ENCODE measurements at places on chromosomes 5 and 9.

- DNase-seq = no peak
Observed at GRCh38 chr9:71748280-71748743, 20.0 kb downstream of the CEMIP2 start.

DNA sequence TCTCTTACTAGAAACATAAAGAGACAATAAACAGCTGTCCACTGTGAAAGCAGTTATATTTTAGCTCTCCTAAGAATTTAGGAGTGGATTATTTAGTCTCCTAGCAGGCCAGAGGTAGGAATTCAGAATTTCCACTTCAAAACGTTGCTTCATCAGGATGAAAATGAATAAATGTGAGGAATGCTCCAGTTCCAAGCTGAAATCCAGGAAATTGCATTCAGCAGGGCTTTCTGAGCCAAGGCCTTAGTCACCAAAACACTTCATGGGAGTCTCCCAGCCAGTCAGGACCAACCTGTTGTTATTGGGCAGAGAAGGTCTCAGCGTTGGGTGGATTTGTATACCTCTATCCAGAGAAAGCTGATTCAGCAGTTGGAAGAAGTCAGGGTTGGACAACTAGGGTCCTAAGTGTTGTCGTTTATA lies 1040.3 kb downstream of the TLE1 start:
- no peak for DNase-seq

GRCh38 chr9:37348917-37349316 lies 73.6 kb upstream of the GRHPR start:
- no peak for DNase-seq

DNA sequence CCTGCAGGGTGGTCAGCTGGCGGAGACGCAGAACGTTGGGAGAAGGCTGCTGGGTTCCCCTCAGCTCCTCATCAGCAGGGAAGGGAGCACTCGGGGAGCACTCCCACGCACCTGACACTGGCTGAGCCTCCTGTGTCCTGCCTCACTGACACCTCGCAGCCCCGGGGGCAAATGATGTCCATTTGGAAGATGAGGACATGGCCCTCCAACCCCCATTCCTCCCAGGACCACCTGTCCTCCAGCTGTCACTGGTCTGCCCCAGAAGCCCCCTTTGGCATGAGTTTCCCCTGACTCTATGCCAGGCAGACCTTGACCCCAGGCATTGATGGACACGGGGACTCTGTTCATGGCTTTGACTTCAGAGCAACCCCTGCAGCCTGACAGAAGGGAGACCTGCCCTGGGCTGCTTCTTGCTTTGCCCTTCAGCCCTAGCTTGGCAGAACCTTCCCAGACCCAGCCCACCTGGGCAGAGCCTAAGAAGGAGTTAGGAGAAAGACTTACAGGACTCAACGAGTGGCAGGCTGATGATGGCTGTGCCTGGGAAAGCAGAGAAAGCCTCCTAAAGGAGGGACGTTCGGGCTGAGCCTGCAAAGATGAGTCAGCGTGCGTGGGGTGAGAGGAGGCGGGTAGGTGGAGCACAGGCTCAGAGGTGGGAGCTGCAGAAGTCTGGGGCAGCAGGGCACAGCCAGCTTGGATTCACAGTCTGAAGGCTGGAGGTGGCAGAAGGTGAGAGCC lies 90.6 kb downstream of the LMX1B start:
- no peak for DNase-seq

DNA sequence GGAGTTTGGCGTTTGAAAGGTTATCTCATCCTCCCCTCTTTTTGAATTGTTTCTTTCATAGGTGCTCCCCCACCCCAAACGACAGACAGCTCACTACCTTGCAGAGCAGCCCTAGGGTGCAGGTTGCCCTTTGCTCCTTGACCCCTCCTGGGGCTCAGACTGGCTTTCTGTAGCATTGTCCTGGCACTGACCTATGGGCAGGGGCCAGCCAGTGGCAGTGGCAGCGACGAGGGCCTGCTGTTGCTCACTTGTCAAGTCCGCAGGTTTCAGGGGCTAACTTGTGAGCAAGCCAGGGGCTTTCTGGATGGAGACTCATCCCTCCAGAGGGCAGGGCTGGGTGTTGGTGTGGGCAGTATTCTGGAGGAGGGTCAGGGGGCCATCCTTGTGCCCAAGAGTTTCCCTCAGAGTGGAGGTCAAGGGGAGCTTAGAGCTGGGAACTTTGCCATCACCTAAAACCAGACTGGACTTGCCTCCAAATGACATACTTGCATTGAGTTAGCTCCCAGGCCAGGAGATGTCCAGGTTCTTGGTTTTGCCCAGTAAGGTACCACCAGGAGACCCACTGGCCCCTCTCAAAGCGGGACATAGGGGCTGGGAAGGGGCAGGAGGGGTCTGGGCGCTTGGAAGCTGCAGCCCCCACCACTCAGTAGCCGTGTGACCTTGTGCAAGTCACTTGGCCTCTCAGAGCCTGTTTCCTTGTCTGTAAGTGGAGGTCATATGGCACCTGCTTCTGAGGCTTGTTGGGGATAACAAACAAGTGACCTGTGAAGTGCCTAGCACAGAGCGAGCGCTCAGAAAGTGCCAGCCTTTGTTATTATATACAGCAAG lies 53.5 kb upstream of the CDKN2AIPNL start:
- DNase-seq = no peak

DNA sequence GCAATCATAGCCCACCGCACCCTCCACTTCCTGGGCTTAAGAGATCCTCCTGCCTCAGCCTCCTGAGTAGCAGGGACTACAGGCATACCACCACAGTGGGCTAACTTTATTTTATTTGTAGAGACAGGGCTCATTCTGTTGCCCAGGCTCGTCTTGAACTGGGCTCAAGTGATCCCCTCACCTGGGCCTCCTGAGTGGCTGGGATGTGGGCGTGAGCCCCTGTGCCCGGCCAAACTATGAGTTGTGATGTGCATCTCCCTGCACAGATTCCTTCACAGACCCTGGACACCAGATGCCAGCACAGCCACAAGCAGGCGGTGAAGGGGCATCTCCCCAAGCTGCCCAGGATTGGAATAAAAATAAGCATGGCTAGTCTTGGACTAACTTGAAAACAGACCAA lies 244.9 kb upstream of the IRX1 start:
- DNase-seq = no peak

DNA sequence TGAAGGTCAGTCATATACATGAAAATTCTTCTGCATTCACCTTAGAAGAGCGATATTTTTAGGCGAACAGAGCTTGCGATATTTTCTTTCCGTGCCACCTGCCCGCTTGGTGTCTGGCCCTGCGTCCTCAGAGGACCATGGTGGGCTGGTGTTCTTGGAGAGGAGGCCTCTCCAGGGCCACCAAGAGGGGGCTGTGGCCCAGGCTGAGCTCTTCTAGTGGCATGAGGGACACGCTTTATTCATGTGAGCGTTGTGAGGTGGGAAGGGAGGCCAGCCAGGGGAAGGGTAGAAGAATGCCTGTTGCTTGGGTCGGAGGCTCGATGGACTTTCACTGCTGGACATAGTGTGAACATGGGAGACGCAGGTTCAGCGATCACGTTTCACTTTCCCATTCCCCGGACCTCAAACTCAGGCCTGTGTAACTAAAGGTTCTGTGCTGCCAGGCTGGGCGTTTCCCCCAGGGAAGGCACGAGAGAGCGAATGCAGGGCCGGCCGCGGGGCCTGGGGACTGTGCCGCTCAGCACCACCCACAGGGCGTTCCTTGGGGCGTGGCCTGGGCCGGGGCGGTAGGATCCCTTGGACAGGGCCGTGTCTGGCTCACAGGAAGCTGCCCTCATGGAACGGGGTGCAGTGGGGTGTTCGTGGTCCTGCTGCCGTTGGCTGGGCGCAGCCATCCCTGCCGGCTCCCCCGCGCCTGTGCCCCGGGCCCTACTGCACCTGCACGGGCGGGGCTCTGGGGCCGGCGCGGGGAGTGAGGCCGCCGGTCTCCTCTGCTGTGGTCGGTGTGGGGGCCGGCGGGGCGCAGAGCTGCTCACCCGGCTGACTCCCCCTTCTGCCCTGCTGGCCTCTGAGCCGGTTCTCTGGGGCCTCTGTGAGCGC lies 40.7 kb upstream of the CLPTM1L start:
- DNase-seq = peak; percentile 89

- DNase-seq = no peak
Observed at GRCh38 chr9:33082128-33082527, 5.7 kb upstream of the SMU1 start.

DNA sequence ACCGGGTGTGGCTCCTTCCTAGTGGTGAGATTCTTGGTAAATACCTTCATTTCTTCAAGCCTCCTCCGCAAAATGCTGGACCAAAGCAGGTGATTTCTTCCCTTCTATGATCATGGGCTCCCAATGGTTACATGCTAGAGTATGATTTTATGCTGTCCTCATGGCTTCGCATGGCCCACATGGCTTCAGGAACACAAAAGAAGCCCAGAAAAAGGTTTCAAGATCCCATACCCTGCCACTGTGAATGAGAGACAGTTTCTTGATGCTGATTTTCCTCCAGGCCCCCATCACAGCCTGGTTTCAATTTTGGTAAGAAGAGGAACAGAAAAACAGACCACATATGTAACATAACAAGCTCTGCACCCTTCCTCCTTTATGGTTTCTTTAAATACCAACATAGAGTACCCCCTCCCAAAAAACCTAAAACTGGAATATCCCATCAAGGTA lies 2.4 kb upstream of the RXFP3 start:
- no peak for DNase-seq

DNA sequence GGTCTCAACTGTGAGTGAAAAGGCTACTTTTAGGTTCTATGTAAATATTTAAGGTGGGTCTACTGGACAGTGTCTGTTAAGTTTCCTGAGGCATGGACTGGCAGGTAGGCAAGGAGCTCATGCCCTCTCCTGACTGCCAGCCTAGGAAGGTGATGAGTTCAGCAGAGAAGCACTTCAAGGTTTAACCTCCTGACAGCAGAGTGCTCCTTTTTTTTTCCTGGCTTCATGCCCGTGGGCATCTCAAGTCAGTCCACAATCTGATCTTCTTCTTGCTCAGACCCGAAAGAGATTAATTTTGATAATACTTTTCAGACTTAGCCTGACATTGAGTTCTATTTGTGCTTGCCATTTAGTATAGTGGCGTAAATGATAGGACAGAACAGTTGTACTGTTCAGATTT lies 241.9 kb upstream of the NREP start:
- no peak for DNase-seq

- DNase-seq = no peak
Observed at GRCh38 chr5:14753947-14754346, 89.4 kb downstream of the OTULIN start.

GRCh38 chr9:134315716-134316448 lies 10.4 kb upstream of the RXRA start:
- no peak for DNase-seq

GRCh38 chr5:73338256-73339050 lies 110.1 kb downstream of the FOXD1 start:
- DNase-seq = peak; percentile 55

DNA sequence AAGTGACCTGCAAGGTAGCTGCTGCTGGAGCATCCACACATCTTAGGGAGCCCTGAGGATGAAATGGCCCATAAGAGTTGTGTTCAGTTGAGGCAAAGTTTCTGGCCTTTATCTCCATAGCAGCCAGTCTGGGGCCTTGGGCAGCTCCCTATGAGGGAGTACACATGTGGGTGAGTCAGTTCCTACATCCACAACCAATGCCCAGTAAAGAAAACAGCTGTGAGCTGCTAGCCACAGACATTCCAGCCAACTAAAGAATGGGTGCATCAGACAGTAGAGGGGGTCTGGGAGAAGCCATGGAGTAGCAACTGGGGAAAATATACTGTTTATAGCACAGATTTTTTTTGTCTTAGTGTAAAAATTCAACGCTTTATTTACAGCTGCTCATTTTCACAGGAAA lies 720.7 kb downstream of the TLE1 start:
- DNase-seq = no peak

DNA sequence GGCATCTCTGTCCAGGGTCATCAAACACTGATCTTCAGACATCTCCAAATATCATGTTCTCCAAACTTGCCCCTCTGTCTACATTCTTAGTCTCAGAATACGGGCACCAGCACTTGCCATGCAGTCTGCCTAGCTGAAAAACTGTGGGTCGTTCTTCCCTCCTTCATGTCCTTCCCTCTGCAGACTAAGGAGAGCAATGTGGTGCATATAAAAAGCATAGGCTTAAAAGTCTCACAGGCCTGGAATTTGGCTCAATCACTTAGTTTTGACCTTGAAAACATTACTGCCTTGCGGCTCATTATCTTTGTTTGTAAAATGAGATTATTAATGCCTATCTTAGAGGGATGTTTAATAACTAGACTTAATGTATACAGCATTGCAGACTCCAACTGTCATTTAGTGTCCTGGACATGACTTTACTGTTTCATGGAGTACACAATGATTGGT lies 362.8 kb downstream of the NPR3 start:
- DNase-seq = no peak

GRCh38 chr5:111411301-111411700 lies 101.0 kb downstream of the STARD4 start:
- DNase-seq = no peak

GRCh38 chr9:131045300-131046092 lies 36.5 kb downstream of the LAMC3 start:
- no peak for DNase-seq

DNA sequence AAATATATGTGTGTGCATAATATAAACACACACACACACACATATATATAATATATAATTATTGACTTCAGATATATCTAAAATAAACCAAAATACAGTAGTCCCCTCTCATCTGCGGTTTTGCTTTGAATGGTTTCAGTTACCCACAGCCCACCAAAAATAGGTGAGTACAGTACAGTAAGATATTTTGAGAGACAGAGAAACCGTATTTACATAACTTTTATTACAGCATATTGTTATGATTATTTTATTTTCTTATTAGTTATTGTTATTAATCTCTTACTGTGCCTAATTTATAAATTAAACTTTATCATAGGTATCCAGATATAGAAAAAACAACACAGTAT lies 564.2 kb downstream of the ACTL7B start:
- DNase-seq = no peak

DNA sequence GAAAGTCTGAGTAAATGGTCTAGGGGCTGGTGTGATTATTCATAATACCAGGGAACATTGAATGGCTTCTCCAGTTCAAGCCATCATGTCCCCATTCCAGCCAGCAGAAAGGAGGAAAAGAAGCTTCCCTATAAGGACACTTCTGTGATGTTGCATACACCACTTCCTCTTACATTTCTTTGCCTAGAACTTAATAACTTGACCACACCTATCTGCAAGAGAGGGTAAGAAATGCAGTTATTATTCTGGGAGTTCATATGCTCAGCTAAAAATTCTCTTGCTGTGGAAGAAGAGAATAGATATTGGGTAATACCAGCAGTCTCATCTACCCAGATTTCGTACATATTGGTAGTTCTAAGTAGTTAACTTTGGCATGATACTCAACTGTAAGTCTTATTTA lies 166.1 kb downstream of the SLC28A3 start:
- DNase-seq = no peak

- DNase-seq = no peak
Observed at GRCh38 chr9:14250794-14251153, 63.2 kb downstream of the NFIB start.
